ENCODE measurements at places on chromosomes 7 and 10. TPM values are rescaled to one million over a fixed set of nuclear protein-coding genes. Genes with fewer than 3 reads are reported as not detected.

Gene OR2A7
- not detected for total RNA-seq

Gene TAS2R5
- total RNA-seq: 1.2 TPM

Gene HKDC1
- total RNA-seq: 0.59 TPM

Gene FFAR4
- total RNA-seq: not detected

Gene RASSF4
- 7.5 TPM for total RNA-seq

Gene SMKR1
- not detected for total RNA-seq

Gene BICC1
- 21.9 TPM for total RNA-seq
